Stimulated activated CD8-positive, alpha-beta memory T cell treated with anti-CD3 and anti-CD28 coated beads, Interleukin-4, amount 100 ng/mL, for 48 hours (primary cell): ENCODE measurements at places on chromosomes 3 and 15.

- DNase-seq: no peak
Measured at GRCh38 chr15:77974098-77974414, 103.5 kb downstream of the TBC1D2B start.

DNA sequence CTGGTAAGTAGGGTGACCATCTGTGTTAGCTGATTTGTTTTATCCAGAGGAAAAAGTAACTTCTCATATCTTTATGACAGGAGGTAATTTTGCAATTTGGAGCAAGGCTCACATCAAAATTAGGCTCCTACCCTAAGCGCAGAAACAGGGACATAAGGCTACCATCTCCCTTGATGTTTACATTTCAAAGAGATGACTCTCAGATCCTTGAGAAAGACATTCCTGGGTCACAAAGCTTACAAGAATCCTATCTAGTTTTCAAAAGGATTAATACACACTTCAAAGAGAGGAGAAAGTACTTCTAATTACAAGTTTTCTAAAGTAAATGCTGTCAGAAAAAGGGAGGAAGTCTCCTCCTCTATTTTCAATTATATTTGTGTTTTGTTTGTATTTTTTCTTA lies 7.0 kb downstream of the ZPLD1 start:
- DNase-seq: no peak

GRCh38 chr15:39354189-39354588 lies 226.7 kb upstream of the THBS1 start:
- no peak for DNase-seq

DNA sequence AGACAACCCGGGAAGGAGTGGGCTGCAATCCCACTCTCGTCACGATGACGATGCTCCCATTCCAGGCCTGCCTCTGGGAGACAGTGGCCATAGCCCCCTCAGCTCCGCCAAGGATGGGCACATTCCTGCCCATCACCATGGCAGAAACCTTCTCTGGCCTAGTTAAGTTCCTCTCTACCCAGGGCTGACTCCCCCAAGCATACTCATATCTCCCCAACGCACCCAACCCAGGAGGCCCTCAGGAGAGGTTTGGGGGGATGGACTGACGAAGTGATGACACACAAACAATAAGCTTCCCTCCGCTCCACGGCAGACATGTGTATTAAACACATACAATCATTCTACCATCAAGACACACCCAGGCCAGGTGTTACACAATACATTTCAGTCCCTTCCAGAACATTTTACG lies 60.1 kb downstream of the VGLL4 start:
- no peak for DNase-seq
